ENCODE measurements at places on chromosomes 4 and X. TPM values are rescaled to one million over a fixed set of nuclear protein-coding genes. Genes with fewer than 3 reads are reported as not detected.

The GAGE2A gene
- not detected for total RNA-seq

The NXF3 gene
- total RNA-seq: 0.89 TPM

The MUC7 gene
- not detected for total RNA-seq

DNA sequence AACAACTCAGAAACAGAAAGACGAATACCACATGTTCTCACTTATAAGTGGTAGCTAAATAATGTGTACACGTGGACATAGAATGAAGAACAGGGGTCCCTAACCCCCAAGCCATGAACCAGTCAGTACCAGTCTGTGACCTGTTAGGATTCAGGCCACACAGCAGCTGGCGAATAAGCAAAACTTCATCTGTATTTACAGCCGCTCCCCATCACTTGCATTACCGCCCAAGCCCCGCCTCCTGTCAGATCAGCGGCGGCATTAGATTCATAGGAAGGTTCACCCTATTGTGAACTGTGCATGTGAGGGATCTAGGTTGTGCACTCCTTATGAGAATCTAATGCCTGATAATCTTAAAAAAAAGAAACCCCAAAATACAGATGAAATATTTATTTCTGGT is 1128.7 kb downstream of the NLGN4X start:
- no peak for DNase-seq

- DNase-seq: no peak
These were observed 33.9 kb downstream of the ANK2 start for GRCh38 chr4:113083346-113083745.

DNA sequence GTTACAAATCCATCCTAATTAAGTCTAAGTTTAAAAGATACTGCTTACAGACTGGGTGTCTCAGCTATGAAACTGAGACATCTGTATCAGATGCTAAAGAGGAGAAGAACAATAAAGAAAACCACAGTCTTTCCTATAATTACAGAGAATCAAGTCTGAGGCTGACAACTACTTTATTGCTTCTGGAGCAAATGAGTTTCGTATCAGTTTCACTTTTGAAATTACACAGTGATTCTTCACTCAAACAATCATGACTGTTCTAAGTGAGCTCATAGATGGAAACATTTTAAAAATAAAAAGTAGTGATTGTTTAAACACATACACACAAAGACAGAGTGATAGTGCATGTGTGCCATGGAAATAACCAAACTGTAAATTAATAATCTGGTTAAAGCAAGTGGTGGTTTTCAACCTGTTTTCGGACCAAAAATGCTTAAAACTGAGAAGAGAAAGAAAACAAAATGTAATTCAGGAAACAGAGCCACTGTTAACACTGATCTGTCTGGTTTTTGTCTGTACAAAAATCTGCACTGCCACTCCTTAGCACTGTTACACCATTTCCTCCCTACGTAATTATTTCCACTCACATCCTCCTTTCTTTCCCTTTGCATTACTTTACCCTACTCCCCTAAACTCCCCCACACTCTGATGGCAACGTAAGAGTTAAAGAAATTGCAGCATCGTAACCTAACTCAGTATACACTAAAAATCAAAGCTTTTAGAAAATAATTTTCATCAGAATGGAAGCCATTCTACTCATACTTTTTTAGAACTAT is 12.5 kb downstream of the RFC1 start:
- no peak for DNase-seq

GRCh38 chrX:24619647-24620046 is 27.5 kb downstream of the PCYT1B start:
- DNase-seq: peak; percentile 51

DNA sequence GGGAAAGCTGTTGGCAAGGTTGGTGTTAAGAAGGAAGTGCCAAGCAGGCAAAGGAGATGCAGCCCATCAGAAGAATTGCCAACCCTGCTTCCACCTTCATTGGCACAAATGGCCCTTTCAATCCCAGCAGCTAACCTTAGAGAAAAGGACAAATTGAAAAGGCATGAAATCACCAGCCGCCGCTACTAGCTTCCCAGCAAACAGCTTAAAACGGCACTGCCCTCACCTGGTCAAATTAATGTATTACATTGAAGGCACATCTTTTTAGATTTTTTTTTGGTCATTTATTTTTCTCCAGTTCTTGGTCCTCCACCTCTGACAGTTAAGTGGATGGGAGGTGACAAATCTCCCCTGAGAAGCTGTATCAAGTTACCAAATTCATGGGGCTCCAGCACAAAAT is 51.0 kb upstream of the NHSL2 start:
- DNase-seq: peak; percentile 26

DNA sequence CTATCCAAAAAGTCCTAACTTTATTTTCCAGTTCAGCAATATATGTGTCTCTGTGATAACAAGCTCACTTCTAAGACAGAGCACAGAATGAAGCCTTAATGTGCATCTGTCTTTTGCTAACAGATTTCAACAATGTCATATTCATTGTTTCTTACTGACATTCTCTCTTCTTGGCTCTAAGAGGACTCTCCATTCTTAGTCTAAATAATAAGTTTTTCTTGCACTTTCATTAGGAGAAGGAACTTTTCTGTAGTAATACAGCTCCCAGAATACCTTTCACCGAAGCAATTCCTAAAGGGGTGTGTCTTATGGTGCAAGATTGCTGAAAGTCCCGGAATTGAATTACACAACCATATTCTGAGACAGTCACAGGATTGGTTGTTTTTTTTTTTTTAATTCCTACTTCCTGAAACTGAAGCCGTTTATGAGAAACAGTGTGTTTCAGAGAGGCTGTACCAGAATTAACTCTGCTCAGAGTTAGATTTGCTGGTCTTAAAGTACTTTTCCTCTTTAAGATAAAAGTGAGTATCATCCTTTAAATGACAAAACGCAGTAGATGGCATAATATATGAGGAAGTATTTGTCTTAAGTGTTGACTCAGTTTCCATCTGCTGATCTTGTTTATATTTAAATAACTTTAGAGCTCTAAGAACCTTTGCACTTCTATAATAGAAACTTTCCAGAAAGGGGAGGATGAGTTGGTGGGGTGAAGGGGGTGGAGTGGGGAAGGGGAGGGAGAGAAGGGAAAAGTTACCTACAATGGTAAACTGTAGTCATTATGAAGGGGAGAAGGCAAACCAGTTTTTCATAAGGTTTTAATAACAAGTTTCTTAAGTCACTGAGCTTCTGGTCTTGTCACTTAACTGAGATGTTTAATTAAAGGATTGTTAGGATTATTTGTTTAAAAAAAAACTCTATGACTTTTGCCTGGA is at the start of gene ALPK1:
TSS of gene ALPK1 (plus strand) at position 421 of the 932 bp plus-strand sequence.
- no peak for DNase-seq

DNA sequence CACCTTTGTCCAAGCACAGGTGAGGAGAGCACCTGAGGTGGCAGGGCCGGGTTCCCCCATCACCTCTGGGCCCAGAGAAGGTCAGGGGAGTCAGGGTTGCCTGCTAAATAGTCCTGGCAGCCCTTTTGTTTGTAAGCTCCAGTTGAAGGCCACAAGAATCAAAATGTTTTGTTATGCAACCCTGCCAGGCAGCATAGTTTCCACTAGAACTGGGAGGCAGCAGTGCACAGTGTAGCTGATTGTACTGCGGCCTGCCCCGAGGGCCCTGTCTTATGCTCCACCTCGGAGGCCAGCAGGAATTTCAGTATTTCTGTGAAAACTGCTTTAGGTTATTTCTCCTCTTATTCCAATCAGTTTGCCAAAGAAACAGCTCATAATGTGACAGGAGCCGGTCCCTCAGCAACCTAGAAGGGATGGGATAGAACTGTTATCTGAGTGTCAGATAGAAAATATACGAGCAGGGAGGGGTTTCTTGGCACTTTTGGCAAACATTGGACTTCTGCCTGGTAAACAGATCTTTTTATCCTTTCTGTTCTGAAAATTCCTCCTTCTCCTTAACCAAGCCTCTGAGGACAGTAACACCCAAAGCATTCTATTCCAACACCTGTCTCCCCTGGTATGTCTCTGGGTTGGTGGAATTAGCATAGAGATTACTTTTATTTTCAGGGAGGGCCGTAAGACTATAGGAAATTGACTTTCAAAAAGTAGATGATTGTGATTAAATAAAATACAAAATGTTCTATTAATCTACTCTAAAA is 93.6 kb downstream of the LNX1 start:
- peak; percentile 76 for DNase-seq

- DNase-seq: no peak
These were observed 685.8 kb downstream of the GABRG1 start for GRCh38 chr4:45438047-45438446.

Measured in thyroid gland (tissue), 4 donors.